ENCODE measurements at places on chromosomes 13 and 19.

DNA sequence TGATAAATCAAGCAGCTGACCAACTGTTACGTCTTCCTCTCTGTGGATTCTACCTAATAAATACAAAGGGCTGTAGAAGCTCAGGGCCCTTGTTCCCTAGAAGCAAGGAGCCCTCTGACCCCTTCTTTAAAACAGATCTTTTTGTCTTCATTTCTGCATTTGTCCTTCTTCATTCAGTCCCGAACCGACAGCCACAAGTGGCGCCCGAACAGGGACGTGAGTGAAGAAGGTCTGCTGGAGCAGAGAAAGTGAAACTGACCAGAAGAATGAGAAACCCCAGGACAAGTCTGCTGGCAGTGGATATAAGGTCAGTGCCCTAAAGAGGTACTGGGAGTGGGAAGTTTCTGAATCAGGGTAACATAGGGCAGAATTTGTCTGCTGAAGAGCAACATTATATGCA lies 13.1 kb downstream of the ZNF773 start:
- DNase-seq: no peak

GRCh38 chr19:51809787-51810186 lies 14.8 kb downstream of the FPR3 start:
- peak; percentile 36 for DNase-seq

DNA sequence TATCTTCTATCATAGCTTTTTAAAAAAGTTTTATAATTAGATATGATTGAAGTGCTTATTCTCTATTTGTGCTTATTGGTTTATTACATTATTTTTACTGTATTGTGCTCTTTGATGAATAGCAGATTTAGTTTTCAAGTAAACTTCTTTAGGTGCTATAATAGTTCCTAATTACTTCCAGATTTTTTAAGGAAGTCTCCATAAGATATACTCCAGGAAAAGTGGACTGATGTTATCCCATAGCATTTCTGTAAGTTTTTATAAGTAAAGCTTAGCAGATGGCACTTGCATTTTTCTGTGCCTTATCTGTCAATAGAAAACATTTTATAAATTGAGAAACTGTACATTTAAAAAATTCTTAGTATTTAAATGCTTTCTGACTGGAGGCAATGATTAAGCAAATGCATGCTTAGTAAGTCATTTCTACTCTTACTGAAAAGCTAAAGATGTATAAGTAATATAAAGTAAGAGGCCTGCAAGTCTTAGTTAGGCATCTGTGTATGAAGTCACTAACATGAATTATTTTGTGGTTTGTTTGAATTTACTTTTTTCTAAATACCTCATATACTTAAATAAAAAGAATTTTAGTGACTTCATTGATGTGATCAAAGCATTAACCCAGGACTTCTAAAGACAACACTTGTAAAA lies 182.8 kb downstream of the MAB21L1 start:
- DNase-seq: no peak

DNA sequence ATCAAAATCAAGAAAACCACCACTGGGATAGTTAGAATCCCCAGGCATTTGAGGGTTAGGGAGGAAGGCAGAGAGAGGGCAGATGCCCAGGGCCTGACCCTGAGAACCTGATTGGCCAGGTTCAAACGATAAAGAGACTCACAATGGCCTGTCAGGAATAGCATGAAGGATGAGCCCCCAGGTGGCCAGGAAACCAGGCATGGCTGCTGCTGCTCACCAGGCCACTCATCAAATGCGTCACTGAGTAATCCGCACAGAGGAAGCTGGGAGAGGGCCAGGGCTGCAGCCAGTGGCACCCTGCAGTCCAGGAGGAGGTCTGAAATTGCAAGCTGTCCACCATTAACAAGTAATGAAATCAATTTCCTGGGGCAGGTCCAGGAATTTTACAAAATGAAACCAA lies 111.3 kb downstream of the KATNAL1 start:
- DNase-seq: no peak

DNA sequence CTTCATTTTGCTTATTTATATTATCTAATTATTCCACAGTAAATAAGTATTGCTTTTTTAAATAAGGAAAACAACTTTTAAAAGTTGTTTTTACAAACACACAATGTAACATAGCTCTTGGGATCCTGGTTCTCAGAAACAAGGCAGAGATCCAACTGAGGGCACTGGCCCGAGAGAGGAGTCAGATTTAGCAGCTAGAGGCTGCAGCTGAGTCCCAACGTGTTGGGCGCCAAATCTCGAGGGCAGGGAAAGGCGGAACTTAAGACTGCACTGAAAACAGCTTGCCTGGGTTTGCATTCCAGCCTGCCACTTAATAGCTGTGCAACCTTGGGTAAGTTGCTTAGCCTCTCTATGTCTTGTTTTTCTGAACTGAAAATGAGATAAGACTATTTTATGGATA lies 16.4 kb upstream of the WASF3 start:
- no peak for DNase-seq

- DNase-seq: no peak
Measured at GRCh38 chr13:51623473-51623872, 39.2 kb downstream of the WDFY2 start.

GRCh38 chr19:49939721-49940481 lies 10.6 kb upstream of the NUP62 start:
- DNase-seq: no peak

- no peak for DNase-seq
Measured at GRCh38 chr13:69274231-69274630, 833.4 kb upstream of the ATXN8OS start.

DNA sequence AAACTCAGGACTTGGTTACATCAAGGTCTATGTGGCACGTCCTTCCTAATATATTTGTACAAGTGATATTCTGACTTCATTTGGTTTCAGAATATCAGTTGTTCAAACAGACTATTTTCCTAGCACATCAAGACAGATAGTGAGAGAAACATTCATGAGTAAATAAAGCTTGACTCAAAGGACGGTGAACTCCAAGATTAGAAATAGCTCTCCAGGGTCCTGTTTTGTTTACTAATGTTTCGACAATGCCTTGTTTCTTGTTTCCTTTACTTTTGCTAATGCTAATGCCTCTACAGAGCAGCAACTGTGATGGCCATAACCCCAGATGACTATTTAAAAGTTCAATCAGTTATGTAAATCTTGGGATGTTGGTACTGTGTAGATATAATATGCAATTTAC lies 313.9 kb downstream of the KLF12 start:
- no peak for DNase-seq

DNA sequence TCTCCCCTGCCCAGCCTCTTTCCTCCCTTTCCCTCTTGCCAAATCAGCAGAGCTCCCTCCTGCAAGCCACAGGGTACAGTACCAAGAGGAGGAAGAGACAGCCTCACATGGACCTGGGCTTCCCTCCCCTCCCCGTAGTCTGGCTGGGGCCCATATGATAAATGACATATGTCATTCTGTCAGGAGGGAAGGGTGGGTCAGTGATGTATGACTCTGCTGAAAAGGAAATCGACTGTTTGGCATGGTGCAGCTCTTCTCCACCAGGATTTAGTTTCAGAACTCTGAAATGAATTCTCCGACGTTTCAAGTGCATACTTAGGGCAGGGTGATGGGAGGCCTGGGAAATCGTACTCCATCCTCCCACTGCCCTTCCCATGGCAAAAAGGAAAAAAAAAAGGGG lies 9.8 kb downstream of the TSHZ3 start:
- no peak for DNase-seq

DNA sequence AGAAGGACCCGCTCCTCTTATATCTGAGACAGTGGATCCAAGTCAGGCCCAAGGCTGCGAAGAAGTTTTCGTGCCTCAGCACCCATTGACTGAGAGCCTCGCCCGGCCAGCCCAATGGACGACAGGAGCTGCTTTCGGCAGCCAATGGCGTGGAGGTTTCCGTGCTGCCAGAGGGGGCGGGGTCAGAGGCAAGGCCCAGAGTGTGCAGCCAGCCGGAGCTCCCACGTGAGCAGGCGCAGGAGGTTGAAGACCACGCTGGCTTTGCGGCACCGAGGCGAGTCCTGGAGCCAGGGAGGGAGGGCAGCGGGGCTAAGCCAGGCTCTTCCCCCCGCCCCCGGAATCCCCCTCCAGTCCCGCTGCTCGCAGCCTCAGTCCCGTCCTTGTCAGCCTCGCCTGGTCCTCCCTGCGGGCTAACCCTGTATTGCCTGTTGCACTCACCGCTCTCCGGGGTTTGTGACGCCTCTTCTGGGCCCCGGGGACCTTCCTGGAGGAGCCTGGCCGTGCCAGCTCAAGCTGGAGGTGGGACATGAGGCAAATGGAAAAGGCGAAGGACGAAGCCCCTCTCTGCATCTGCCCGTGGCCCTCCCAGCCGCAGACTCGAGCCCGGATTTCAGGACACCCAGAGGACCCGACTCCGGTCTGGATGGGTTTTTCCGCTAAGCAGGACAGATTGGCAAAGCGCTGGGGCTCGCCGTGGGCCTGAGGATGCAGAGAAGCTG lies 1.5 kb downstream of the IFNL4 start:
- DNase-seq: peak; percentile 39

GRCh38 chr19:39349326-39349725 lies 7.1 kb downstream of the SAMD4B start:
- no peak for DNase-seq

DNA sequence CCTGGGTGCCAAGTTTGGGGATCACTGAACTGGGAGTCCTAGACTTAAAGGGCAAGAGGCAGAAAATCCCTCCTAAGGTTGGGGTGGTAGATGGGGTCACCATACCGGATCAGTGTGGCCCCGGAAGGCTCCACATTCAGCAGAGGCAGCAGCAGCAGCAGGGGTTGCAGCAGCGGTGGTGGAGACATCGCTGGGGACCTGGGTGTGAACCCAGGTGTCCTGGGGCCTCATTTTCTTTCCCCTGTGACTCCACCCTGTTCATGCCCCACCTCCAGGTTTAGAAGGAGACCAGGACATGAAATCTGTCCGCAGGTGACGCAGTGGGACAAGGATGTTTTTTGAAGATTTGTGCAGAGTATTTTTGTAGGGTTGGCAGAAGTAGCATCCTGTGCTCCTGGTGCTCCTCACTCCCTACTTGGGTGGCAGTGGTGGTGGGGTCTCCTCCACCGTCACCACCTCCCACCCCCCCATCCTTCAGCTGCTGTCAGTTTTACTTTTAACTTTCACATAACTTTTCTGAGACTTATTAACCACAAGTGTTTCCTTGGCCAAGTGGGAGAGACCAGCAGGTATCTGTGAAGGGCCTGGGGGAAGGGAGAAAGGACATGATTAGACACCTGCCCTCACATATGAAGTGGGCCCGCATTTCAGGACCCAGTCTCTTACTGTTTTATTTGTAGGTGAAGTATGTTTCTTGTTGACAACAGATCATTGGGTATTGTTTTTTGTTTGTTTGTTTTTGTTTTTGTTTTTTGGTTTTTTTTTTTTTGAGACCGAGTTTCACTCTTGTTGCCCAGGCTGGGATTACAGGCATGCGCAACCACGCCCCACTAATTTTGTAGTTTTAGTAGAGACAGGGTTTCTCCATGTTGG lies at the start of gene NAPSA:
Gene NAPSA (minus strand): TSS at position 206 of the 873 bp plus-strand sequence. CDS start 18 bp downstream, at position 188.
- no peak for DNase-seq

- no peak for DNase-seq
Measured at GRCh38 chr13:36358175-36358718, 12.1 kb upstream of the SPART start.

DNA sequence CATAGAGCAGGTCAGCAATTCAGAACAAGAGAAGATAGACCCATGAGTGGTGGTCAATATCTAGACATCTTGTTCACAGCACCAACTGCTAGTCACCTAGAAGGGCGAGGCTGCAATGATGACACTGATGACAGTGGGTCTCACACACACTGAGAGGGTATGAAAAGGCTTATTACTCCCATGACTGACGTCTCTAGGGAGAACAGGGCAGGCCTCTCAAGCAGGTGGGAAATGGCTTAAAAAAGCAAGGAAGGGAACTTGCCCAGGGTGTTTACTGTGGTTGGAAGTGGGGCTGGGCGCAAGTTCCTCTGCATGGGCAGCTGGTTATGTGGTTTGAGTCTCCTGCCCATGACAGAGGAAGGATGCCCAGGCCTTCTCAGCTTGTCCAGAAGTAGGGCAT lies 33.8 kb downstream of the ZNF44 start:
- no peak for DNase-seq

DNA sequence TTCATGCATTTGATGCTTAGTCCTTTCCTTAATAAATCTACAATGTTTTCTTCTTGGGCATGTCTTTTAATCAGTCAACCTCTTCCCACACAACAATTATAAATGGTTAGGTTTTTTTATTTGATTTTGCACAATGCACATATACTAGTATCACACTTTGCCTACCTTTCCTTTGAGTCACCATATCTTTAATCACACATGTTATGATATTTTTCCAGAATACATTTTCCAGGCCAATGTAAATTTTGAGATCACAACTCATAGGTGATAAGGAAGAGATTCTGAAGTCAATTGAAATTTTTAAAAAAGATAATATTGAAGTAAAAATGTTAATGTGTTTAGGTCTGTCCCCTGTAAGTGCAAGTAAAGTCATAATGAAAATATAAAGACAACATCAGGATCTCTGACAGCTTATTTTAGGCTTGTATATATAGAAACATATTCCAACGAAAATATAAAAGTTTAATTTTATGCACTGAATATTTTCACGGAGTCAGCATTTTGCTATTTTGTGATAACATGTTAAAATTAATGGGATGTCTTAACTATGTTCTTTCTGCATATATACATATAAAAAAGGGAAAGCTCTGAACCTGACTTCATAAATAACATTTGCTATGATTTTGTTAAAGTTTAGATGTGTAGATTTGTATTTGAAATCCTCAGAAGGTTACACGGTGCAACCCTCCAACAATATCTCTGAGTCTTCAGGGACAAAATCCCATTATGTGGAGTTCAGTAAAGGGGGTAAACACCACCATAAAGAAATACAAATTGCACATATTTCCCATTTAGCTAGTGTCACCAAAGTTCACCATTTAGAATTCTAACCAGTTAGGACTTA lies 351.9 kb downstream of the DACH1 start:
- DNase-seq: no peak

GRCh38 chr19:46471116-46471733 lies at the start of gene PNMA8A:
Gene PNMA8A, minus strand, starts transcription at chr19:46471563. Its CDS starts 528 bp downstream, at chr19:46471035.
- DNase-seq: peak; percentile 87

GRCh38 chr13:67119481-67119894 lies 110.6 kb downstream of the PCDH9 start:
- peak; percentile 18 for DNase-seq

GRCh38 chr13:41344358-41344757 lies 33.3 kb downstream of the NAA16 start:
- no peak for DNase-seq

GRCh38 chr13:20828539-20829364 lies 55.0 kb upstream of the EEF1AKMT1 start:
- peak; percentile 37 for DNase-seq

- no peak for DNase-seq
Measured at GRCh38 chr13:45918597-45918996, 67.0 kb upstream of the SIAH3 start.
